ENCODE measurements at places on chromosomes 3 and 15.

GRCh38 chr15:61753018-61753710, 307.1 kb downstream of the VPS13C start:
- no peak for DNase-seq

- DNase-seq = no peak
These were observed 24.7 kb downstream of the CHST14 start for GRCh38 chr15:40495516-40495915.

- peak; percentile 35 for DNase-seq
These were observed 1.1 kb downstream of the TM6SF1 start for GRCh38 chr15:83108266-83109219.

- no peak for DNase-seq
These were observed 51.0 kb downstream of the ATP8B4 start for GRCh38 chr15:50068016-50068415.

DNA sequence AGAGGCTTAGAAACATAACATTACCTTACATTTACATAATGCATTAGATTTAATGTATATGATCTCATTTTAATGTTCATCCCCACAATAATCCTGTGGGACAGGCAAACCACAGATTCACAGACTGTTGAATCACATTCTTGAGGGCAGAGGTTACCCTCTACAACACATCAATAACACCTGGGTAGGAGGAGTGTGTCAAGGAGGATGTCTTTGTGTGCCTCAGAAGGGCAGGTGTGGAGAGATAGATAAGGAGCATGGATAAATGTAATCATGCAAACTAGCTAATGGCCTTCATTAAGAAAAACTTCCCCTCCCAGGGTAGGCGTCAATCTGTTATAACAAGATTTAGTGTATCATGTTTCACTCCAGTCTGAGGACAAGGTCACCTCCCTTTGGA, 12.9 kb upstream of the MB21D2 start:
- DNase-seq = peak; percentile 38

- peak; percentile 92 for DNase-seq
These were observed 278.5 kb upstream of the RASGRP1 start for GRCh38 chr15:38843051-38843501.

DNA sequence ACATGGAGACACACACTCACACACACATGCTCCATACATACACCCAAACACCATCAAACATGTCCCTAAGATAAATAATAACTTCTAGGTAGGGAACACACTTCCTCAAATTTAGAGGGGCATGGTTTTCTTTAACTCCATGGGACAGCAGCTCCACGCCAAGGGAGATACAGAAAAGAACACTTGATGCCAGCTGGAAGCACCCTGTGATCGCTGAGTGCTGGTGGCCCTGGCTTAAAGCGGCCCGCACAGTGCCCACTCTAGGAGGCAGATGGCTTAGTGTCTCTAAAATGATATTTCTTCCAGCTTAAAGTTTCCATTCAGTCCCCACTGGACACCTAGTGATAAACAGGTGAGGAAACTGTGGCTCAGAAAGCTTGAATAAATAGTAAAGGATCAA, 232.9 kb downstream of the UACA start:
- no peak for DNase-seq

DNA sequence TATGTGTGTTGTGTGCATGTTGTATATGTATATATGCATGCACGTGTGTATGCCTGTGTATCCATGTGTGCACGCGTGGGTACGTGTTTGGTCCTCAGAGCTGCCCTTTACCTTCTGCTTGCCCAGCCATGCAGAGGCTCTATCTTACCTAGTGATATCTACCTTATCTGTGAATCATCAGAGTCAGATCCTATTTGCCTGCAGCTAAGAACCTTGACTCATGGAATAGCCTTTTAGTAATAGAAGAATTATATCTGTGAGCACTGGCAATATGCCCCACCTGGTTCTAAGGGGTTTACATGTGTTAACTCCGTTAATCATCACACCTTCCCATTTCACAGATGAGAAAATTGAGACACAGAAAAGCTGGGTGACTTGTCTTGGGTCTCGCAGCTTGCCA, 11.0 kb downstream of the PGPEP1L start:
- DNase-seq = no peak

GRCh38 chr15:96701443-96701842, 370.9 kb downstream of the NR2F2 start:
- no peak for DNase-seq

DNA sequence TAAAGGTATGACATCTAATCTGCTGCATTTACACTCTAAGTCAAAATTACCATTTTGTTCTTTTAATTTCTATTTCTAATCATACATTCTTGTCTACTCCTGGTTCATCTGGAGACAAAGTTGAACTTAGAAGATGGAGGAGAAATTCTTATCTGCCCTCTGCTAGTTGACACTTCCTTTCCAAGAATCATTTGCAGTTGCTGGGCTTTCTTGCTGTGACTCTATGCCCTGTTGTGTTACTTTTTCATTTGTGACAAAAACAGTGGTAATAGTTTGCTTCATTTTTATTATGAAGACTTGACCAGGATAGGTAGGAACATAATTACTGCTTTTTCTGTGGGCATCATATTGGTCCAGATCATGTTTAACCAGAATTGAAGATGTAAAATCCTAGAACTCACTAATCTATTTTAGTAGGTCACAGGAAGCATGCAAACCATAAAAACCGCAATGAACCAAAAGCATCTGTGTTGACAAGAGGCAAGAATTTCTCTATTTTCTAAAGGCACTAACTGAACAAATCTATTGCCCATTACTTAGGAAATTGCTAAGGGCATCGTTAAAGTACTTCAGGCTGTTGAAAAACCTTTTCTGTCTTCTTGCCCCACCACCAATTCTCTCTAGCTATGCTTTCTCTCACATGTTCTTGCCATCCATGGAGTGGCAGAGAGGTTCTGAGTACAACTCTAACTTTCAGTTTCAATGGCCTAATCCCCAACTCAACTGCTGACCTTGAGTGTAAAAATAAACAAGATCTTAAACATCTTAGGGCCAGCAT, 4.2 kb upstream of the CCR2 start:
- no peak for DNase-seq

- peak; percentile 39 for DNase-seq
These were observed 182.2 kb downstream of the MEGF11 start for GRCh38 chr15:66071160-66071920.

GRCh38 chr15:33400941-33401340, 90.2 kb downstream of the RYR3 start:
- DNase-seq = no peak

GRCh38 chr3:162443376-162443775, 946.8 kb downstream of the OTOL1 start:
- no peak for DNase-seq

- no peak for DNase-seq
These were observed 74.1 kb upstream of the SYN2 start for GRCh38 chr3:11930084-11930483.

DNA sequence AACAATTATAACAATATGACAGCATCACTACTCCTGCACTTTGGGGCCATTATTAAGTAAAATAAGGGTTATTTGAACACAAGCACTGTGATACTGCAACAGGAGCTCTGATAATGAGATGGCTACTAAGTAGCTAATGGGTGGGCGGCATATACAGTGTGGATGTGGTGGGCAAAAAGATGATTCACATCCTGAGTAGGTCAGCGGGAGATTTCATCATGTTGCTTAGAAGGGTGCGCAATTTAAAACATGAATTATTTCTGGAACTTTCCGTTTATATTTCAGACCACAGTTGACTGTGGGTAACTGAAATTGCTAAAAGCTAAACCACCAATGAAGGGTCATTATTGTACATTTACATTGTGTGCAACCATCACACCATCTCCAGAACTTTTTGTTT, 42.3 kb downstream of the FBXO22 start:
- DNase-seq = peak; percentile 41

DNA sequence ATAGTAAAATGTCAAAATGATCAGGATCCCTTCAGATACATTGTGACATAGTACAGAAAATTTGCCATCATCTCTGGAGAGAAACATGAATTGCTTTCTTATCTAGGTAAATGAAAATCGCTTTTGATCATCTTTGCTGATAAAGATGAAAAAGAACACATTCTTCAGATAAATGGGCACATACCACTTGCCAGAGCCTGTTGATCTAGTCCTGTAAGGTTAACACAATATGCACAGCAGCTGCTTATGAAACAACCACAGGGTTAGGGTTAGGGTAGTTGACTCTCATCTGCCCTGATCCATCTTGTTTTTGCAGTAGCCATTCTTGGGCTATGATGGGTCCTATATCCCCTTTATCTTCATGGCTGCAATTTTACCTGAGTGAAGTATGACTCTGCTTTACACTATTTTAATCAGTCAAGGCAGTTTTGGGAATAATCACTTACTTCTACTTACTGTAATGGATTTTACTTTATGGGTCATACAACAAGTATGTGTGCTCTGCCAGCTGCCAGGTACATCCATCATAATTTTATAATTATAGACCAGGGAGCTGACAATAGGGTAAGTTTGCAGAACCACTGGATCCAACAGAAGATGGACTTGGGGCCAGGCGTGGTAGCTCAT, 12.6 kb upstream of the SPINK8 start:
- no peak for DNase-seq

DNA sequence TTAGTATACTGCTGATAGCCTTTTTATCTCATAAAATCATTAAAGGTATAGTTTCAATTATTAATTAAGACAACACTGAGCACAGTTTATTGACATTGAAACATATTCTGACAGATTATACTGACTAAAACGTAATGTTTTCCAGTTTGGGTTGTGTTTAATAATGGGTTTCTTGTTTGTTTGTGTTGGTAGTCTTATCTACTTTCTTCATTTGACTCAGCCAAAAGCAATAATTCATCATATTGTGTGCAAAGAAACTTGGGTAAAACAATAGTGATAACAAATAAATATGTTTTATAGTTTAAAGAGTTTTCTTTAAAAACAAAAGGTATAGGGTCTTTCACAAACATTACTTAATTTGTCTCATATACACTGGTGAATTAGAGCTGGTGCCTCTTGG, 629.2 kb upstream of the AGTR1 start:
- DNase-seq = no peak

DNA sequence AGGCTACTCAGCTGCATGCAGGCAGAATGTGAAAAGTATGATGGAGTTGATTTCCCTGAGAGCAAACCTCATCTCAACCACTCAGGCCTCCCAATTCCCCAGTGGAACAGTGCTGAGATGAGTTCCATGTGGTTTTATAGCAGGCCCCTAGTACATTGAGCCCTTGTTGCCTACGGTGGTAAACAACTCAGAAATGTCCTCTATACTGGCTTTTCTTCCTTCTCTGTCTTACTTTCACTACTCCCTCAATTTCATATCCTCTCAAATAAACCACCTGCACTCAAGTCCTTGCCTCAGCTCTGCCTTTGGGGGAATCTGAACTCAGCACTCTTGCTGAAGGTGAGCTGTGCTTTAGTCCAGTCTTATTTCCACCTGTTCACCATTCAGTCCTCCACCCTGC, 399.9 kb downstream of the PDCD6IP start:
- no peak for DNase-seq

GRCh38 chr3:132637590-132637989, 22.0 kb downstream of the ACAD11 start:
- peak; percentile 45 for DNase-seq

DNA sequence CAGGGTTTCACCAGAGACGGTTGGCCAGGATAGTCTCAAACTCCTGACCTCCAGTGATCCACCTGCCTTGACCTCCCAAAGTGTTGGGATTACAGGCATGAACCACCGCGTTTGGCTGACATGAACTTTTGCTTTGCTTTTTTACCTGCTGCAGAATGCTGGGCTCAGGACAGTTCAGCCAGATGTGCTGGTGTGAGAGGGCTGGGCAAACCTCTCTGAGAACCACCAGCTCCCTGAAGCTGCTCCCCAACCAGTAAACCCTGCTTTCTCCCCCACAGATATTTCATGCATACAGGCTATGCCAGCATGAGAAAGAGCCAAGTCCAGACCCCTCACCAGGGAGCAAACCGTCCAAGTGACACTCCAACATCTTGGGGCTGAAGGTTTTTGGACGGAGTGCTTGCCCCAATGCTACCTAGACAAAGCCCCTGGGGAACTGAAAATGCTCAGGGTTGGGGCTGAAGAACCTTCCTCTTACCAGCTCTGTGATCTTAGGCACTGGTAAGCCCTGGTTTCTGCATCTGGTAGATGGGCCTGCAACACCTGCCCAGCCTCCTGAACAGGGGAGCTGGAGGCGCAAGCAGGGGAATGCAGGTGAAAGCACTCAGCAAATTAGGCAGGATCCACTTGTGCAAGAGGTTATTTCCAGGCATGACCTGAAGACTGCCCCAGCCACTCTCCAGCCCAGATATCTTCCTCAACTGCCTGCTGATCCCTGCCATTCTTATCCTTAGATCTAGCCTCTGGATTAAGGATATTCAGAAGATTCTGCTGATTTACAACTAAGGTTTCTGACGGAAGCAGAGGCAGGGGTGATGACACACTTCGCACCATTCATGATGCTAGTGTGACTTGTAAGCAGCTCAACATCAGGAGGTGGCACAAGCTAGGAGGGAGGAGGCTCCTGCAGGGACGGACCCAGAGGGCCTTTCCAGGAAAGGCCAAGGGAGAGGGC, 78.8 kb downstream of the TLE3 start:
- no peak for DNase-seq

- DNase-seq = peak; percentile 46
These were observed 48.8 kb downstream of the TIPARP start for GRCh38 chr3:156723182-156723619.

- no peak for DNase-seq
These were observed 114.5 kb downstream of the CD47 start for GRCh38 chr3:107976202-107976800.

DNA sequence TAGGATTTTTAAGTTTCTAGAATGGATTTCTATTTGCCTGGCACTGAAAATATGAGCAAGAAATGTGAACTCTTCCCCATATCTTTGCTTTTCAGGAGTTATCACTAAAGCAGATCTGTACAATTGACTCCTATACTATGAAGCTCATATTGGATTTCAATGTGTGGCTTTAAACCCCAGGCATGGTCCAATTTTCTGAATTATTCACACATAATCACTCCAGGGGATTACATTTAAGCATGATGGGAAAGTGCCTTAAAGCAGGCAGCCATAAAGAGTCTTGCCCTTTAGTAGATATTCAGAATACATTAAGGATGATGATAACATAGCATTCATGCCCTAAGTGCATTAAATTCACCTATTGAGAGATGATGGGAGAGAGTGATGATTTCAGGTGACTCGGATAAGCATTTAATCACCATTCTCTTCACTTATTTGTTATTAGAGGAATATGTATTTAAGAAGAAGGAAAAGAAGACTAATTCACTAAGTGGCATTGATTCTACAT, 331.8 kb upstream of the ROBO1 start:
- DNase-seq = no peak

GRCh38 chr3:53858096-53858741, 11.9 kb downstream of the IL17RB start:
- DNase-seq = no peak

DNA sequence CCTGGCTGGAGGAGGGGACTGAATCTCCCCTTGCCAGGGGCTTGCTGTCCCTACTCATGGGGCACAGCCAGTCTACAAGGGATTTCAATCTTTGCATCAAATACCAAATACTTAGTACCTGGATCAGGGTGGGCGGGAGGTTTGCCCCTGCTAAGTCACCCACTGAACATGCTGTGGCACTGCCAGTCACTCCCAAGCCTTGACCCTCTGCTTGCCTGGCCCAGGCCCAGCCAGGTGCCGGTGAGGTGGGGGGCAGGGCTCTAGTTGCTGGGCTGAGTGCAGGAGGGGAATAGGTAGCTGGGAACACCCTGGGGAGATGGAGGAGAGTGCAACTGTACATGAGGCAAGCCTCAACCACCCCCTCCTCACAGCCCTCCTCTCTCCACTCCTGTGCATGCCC, 136.3 kb upstream of the LRTM1 start:
- no peak for DNase-seq

GRCh38 chr15:39922462-39923092, 2.5 kb upstream of the GPR176 start:
- DNase-seq = peak; percentile 61

- DNase-seq = peak; percentile 13
These were observed 517.3 kb downstream of the MECOM start for GRCh38 chr3:169146179-169146665.
